ENCODE measurements at places on chromosomes 11 and 22. TPM values are rescaled to one million over a fixed set of nuclear protein-coding genes. Genes with fewer than 3 reads are reported as not detected.
A peak's percentile ranks its signal among the peaks of the same experiment; 100 is the strongest.

DNA sequence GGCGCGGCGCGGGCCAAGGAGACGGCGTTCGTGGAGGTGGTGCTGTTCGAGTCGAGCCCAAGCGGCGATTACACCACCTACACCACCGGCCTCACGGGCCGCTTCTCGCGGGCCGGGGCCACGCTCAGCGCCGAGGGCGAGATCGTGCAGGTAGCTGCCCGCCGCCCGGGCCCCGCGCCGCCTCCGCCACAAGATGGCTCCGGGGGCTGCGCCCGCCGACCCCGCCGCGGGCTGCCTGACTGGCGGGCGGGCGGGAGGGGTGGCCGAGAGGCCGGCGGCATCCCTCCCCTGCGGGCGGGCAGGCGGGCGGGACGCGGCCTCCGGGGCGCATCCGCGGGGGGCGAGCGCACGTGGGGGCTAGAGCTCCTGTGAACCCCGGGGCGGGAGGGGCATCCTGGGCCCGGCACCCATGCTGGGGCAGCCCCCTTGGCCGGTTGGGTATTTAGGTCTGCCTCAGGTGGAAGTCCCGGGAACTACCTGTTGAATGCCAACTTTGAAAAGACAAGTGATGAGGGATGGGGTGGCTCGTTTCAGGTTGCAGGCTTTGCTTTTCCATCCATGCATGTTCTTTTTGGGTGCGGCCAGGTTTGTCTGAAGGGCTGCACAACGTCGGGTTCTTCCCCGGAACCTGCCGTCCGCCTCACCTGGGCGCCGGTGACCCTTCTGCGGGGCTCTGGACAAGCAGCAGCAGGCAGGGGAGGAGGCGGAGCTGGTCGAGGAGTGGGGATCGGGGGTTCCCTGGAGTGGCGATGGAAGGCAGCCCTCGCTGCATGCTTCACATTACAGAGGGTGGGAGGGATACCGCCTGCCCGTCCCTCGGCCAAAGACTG, 760 bp downstream of the ZNRF3 start:
- no peak for DNase-seq

DNA sequence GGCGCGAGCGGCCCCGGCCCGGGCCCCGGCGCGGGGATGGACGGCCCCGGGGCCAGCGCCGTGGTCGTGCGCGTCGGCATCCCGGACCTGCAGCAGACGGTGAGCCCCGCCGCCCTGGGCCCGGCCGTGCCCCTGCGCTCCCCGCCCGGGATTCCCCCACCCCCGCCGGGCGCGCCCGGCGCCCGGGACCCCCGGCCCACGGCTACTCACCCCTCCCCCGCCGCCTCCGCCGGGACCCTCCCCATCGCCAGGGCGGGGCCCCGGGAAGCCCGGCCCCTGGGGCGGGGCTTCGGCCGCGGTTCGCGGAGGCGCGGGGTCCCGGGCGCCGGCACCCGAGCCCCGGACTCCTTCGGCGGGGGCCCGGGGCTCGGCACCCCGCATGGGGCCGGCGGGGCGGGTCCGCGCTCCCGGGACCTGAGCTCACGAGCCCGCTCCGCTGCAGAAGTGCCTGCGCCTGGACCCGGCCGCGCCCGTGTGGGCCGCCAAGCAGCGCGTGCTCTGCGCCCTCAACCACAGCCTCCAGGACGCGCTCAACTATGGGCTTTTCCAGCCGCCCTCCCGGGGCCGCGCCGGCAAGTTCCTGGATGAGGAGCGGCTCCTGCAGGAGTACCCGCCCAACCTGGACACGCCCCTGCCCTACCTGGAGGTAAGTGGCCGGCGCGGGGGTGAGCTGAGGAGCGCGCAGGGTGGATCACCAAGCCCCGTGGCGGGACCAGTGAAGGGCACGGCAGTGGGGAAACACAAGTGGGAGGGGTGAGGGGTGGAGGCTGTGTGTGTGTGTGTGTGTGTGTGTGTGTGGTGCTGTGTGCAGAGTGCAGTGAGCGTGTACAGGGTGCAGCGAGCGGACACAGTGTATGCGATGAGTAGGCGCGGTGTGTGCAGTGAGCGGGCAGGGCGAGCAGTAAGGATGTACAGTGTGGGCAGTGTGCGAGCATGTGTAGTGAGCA, 2.3 kb downstream of the SHANK3 start:
- DNase-seq = no peak

GRCh38 chr11:96103721-96104120, 179.8 kb upstream of the MTMR2 start:
- DNase-seq = no peak

GRCh38 chr11:29005401-29005980, 897.3 kb downstream of the METTL15 start:
- no peak for DNase-seq

DNA sequence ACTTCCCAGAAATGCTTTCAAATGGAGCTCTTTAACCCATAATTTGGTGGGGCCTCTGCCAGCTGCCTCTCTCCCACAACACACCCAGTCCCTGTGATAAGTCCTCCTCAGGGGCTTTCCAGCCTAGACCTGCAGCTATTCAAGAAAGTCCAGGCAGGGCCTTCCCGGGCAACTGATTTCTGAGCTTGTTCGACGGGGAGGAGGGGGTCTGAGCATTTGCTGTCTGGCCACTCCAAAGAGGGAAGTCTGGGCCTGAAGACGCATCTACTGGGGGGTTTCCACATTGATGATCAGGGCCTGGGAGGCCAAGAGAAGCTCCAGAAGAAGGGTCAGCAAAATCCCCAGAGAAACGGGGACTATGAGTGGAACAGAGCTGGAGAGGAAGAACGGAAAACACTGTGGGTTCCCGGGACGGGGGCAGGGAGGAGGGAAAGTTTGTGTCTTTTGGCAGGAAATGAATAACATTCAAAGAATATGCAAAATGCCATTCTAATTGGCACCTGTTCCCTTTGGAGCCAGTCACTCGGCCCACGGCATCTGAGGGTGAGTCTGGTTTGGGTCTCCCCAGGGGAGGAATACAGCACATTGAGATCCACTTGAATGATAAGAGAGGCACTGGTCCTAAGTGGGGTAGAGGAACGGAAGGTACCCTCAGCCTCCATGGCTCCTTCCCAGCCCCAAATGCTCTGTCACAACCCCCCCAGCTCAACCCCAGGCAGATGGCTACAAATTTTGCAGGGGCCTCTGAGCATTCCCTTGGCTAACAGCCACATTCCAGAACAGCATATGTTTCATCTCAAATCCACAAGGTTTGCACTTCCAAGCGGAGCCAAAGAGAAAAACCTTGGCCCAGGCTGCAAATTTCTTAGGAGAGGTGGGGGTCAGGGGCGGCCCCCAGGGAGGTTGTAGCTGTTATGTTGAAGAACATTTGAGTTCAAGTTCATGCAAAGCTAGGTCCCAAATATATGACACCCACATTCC, 72.0 kb downstream of the RPUSD4 start:
- DNase-seq = no peak

DNA sequence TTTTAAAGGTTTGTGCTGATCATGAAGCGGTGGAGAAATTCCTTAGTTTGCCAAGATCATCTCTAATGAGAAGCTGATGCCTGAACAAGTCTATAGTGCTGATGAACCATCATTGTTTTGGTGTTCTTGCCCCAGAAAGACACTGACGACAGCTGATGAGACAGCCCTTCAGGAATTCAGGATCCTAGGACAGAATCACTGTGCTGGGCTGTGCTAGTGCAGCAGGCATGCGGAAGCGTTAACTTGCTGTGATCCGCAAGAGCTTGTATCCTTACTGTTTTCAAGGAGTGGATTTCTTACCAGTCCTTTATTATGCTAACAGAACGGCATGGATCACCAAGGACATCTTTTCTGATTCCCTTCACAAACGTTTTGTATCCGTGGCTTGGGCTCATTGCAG, 104.1 kb downstream of the TBC1D22A start:
- DNase-seq = no peak

- DNase-seq = no peak
Observed at GRCh38 chr22:47879346-47879745, 1116.9 kb downstream of the TBC1D22A start.

DNA sequence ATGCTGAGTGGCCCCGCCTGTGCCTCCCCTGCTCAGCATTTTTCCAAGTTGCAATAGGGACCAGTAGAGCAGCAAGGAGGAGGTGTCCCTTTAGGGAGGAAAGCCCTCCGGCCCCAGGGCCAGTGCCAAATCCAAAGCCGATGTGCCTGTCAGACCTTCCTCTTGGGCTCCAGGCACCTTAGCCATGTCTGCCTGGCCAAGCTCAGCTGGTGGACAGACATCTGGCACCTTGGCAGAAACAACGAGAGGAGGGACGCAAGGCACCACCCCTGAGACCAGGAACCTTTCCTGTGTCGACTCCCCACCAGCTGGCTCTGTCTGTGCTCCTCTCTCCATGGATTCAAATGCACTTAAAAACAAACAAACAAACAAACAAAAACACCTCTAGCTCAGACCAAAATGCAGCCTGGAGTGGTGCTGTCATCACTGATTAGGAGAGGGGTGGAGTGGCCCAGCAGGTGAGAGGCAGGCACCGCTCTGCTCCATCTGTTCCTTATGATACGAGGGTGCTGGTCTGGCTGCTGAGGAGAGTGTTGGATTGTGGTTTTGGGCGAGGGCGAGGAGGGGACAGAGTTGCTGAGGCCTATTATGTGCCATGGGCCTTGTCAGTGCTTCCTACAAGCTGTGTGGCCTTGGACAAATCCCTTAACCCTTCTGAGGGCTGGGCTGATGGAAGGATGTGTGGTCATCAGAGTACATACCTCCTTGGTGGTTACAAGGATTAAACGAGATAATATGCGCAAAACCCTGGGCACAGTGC, 46.2 kb downstream of the TP53I11 start:
- no peak for DNase-seq

- DNase-seq = no peak
Observed at GRCh38 chr22:45200860-45201511, 37.3 kb downstream of the NUP50 start.

- no peak for DNase-seq
Observed at GRCh38 chr11:101444164-101444563, 139.6 kb downstream of the TRPC6 start.

GRCh38 chr11:118930094-118930712, 4.5 kb upstream of the BCL9L start:
- DNase-seq = peak; percentile 94

- DNase-seq = no peak
Observed at GRCh38 chr11:41483956-41484355, 24.5 kb upstream of the LRRC4C start.

DNA sequence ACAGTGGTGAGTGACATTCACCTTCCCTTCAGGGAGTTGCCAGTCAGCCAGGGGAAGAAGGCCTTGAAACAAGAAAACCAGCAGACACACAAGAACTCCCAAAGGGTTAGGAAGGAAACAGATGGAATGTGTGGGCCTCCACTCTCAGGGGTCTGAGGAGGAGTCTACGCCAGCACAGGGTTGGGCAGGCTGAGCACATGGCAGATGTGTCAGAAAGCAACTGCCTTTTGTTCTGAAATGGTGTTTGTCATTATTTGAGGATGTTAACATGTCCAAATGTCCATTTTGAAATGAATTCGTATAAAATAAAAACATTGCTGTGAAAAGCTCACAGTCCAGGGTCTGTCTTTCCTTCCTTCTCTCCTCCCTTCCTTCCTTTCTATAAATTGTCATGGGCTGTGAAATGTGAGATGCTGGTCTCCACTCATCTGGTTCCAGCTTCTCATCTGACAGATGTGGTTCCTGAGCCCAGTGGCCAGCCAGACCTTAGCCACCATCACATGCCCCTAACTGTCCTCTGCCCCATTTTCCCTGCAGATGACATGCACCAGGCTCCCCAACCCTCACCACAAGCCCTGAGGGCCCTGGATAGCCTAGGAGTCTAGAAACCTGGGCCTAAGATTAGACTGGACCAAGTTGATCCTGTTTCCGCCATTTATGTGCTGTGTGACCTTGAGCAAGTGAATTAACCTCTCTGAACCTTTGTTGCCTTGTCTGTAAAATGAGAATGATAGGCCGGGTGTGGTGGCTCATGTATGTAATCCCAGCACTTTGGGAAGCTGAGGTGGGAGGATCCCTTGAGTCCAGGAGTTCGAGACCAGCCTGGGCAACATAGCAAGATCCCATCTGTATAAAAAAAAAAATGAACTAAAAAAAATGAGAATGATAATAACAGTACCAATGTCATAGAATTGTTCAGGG, 56.2 kb upstream of the CRYBB3 start:
- no peak for DNase-seq

DNA sequence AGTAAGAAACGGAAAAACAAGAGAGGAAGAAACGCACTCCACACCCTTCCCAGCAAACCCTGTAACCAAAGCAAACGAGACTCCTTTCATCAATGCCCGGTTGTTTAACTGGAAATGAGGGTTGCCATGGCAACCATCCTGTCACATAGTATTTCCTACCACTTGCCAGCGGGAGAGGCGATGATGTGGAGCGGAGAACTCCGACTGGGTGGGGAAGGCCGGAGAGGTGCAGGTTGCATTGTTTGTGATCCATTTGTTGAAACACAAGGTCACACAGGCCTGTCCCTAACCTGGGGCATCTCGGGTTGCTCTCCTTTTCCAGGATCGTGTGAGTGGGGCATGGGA, 609.9 kb downstream of the BUD13 start:
- DNase-seq = no peak

GRCh38 chr11:122046846-122047245, 69.2 kb downstream of the BLID start:
- DNase-seq = no peak

- DNase-seq = no peak
Observed at GRCh38 chr11:67099831-67100324, 19.2 kb upstream of the KDM2A start.

DNA sequence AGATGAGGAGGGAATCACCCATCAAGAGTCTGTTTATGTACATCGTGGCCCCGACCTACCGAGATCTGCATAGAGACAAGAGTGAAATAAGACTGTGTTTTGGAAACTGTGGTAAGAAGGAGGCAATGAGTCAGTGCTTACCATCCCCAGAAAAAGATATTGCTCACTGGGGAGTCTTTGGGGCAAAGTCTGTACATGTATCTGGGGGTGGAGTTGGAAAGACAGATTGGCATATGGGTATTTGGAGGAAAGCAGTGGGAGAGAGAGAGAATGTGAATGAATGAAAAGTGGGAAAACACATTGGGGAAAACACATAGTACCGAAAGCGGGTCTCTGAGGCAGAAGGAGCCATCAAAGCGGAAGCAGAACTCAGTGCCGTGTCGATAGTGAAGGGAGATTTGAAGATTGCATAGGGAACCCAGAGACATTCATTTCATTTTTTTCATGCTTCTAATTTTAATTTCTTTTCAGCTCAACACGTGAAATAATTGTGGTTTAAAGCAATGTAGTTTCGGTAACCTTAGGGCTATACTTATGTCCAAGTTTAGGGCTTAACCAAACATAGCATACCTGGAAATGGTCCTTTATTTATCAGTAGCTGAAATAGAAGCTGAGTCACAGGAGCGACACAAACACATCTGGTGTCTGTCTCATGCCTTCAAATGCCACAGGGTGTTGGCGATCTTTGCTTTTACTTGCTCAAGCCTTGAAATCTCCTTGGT, 98.6 kb upstream of the CD44 start:
- no peak for DNase-seq

MPZL2 gene
- 9.7 TPM for total RNA-seq

CLMP gene
- total RNA-seq = 4.3 TPM

UBQLN3 gene
- 0.70 TPM for total RNA-seq

MAFF gene
- 11.9 TPM for total RNA-seq

CECR2 gene
- 7.7 TPM for total RNA-seq

NPAS4 gene
- total RNA-seq = 1.2 TPM

OR8D2 gene
- not detected for total RNA-seq

SPDYC gene
- total RNA-seq = not detected

MUC2 gene
- not detected for total RNA-seq

RFPL3 gene
- total RNA-seq = 0.41 TPM

OR6A2 gene
- 1.5 TPM for total RNA-seq

Measured in dorsolateral prefrontal cortex (tissue), 122 donors.